Foreskin keratinocyte (primary cell): ENCODE measurements at places on chromosomes 2 and 18. TPM values are rescaled to one million over a fixed set of nuclear protein-coding genes. Genes with fewer than 3 reads are reported as not detected.

Gene GKN1
- total RNA-seq = 0.41 TPM in 1 of 2 replicates, not detected in the other

Gene SLC23A3
- total RNA-seq = 0.71 and 0.75 TPM in 2 replicates

Gene DYSF
- total RNA-seq = 0.56 and 0.82 TPM in 2 replicates

Gene KCNF1
- total RNA-seq = 0.04 TPM in 1 of 2 replicates, not detected in the other

Gene AQP4
- total RNA-seq = not detected in 2 replicates

Gene DES
- total RNA-seq = not detected in 2 replicates

Gene C2orf15
- total RNA-seq = 0.44 and 0.60 TPM in 2 replicates

Gene CYP26B1
- 0.31 and 1.0 TPM in 2 replicates for total RNA-seq

Gene RNF152
- total RNA-seq = 13.1 and 14.4 TPM in 2 replicates

Gene RNU2-63P
- 6.8 and 46.8 TPM in 2 replicates for total RNA-seq

Gene TMEM37
- 0.21 TPM in 1 of 2 replicates, not detected in the other for total RNA-seq

Gene SGPP2
- 0.07 and 0.14 TPM in 2 replicates for total RNA-seq

Gene COL4A3
- total RNA-seq = 0.07 and 0.34 TPM in 2 replicates

Gene MAPK4
- not detected in 2 replicates for total RNA-seq

Gene VIL1
- not detected in 2 replicates for total RNA-seq

Gene MEIS1
- total RNA-seq = 9.0 and 9.2 TPM in 2 replicates

Gene SLC16A14
- total RNA-seq = 0.81 and 0.92 TPM in 2 replicates

Gene GALNT14
- 42.0 and 46.3 TPM in 2 replicates for total RNA-seq

Gene CRYGC
- total RNA-seq = not detected in 2 replicates

Gene KCNG3
- not detected in 2 replicates for total RNA-seq

Gene ERICH2
- 1.3 and 2.5 TPM in 2 replicates for total RNA-seq

Gene C2orf80
- not detected in 2 replicates for total RNA-seq

Gene SCN9A
- 0.39 and 0.85 TPM in 2 replicates for total RNA-seq

Gene HAT1
- total RNA-seq = 78.2 and 91.7 TPM in 2 replicates

Gene NEUROD1
- total RNA-seq = not detected in 2 replicates

Gene CBLN2
- not detected in 2 replicates for total RNA-seq

Gene RMC1
- 21.9 and 27.8 TPM in 2 replicates for total RNA-seq

Gene ITGAV
- 63.5 and 83.7 TPM in 2 replicates for total RNA-seq

Gene SERPINB10
- total RNA-seq = 0.07 and 2.3 TPM in 2 replicates

Gene MMADHC
- 110 and 119 TPM in 2 replicates for total RNA-seq

Gene MCFD2
- 74.7 and 83.4 TPM in 2 replicates for total RNA-seq

Gene KRTCAP3
- total RNA-seq = 37.1 and 40.2 TPM in 2 replicates

Gene IL1RN
- 20.8 and 28.9 TPM in 2 replicates for total RNA-seq

Gene MOCOS
- total RNA-seq = 1.6 and 5.0 TPM in 2 replicates

Gene CAVIN2
- 6.3 and 8.4 TPM in 2 replicates for total RNA-seq

Gene RNF125
- 1.7 and 2.3 TPM in 2 replicates for total RNA-seq

Gene TXNDC2
- total RNA-seq = not detected in 2 replicates

Gene TEKT4
- not detected in 2 replicates for total RNA-seq

Gene GTF2A1L
- not detected in 2 replicates for total RNA-seq

Gene STEAP3
- 23.7 and 30.8 TPM in 2 replicates for total RNA-seq

Gene ACVR2A
- total RNA-seq = 6.2 and 8.0 TPM in 2 replicates

Gene AGXT
- not detected in 2 replicates for total RNA-seq

Gene TM4SF20
- total RNA-seq = not detected in 2 replicates

Gene PLB1
- total RNA-seq = 3.7 and 3.8 TPM in 2 replicates

Gene ADRA2B
- total RNA-seq = 0.03 and 0.04 TPM in 2 replicates

Gene DNAJC5G
- total RNA-seq = not detected in 2 replicates

Gene SLC35F6
- total RNA-seq = 47.3 and 53.8 TPM in 2 replicates
